ENCODE measurements at places on chromosomes 12 and 14.

DNA sequence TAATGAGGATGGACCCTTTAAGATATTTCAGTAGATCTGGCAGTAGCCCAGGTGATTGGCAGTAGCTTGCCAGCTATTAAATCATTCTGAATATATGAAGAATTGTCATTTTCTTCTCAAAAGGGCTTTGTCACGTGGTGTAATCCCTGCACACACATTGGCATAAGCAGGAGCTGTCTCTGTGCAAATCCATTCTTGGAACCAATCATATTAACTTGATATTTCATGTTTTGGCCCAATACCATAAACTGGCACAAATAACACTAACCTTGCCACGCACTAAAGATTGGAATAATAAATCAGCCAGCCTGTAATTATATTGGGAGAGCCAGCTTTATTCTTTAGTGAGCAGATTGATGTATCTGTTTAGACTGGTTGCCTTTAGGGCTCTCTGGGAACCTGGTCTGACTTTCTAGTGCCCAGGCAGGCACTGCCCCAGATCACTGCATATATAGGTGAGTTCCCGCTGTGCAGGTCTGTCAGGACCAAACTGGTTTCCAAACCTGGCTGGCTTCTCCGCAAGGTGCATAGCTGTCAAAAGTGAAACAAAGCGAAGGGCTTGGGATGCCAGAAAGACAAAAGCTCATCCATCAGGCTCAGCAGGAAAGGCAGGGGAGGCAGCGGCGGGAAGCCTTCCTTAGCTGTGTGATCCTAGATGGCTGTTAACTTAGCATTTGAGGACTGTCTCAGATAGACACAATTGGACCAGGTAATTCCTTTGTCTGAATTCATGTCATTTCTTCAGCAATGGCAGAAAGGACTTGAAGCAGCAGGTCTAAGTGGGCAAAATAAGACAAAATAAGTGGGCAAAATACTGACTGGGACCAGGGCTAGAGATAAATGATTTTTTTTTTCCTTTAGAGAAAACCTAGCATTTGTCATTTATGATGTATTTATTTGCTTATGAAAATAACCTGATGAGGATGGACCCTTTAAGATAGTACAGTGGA, 128.8 kb upstream of the DYRK2 start:
- DNase-seq = no peak

GRCh38 chr12:49342914-49343731, 3.6 kb upstream of the DNAJC22 start:
- DNase-seq = no peak

GRCh38 chr14:101098641-101099040, 195.1 kb upstream of the RTL1 start:
- no peak for DNase-seq

DNA sequence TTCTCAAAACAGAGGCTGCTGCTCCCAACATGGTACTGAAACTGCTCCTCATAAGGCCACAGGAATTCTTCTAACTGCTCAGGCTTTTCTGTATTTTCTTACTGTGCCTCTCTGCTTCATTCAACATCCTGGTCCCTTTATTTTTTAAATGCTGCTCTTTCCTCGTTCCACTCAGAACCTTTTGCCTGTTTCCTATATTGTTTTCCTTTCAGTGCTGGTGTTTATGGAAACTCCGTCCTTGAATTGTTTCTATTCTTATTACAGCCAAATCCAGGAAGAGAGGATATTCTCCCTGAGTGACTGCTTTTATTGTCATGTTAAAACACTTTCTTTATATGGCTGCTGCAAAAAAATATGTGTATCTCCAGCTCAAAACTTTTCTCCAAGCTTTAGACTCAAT, 173.0 kb upstream of the E2F7 start:
- no peak for DNase-seq

DNA sequence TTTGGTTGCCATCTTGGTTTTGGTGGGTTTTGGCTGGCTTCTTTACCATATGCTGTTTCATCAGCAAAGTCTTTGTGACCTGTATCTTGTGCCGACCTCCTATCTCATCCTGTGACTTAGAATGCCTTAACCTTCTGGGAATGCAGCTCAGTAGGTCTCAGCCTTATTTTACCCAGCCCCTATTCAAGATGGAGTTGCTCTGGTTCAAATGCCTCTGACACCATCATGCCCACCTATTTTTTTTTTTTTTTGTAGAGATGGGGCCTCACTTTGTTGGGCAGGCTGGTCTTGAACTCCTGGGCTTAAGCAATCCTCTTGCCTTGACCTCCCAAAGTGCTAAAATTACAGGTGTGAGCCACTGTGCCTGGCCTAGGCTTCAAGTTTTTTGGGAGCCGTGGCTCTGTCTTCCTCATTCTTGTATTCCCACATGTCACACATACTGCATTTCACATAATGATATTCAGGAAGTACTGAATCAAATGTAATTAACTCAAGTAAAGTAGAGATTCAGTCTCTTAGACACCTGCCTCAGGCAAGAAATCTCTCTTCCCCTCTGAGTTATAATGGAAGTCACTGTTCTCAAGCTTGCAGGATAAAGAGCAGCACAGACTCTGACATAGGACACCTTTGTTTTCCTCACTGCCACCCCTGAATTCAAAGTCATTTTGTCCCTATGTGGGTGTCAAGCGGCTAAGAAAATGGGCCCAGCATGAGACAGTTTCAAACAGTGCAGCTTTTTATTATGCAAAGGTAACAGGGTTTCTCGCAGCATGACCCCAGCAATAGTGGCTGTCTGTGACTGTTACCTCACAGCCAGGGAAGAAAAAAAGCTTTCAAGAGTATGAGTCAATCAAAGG, 159.0 kb downstream of the PTPN11 start:
- DNase-seq = no peak

DNA sequence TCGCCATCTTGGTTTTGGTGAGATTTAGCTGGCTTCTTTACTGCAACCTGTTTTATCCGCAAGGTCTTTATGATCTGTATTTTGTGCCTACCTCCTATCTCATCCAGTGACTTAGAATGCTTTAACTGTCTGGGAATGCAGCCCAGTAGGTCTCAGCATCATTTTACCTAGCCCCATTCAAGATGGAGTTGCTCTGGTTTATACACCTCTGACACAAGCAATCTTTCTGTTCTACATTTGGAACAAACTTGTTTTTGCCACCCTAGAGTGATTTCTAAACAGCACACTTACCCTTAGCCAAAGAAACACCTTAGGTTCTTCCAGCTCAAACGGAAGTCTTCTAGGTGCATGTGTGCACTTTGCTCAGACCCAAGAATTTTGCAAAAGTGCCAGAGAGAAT, 122.3 kb downstream of the CCDC60 start:
- no peak for DNase-seq

Measured in activated CD4-positive, alpha-beta T cell treated with anti-CD3 and anti-CD28 coated beads, Interleukin-2, amount 50 U/mL, for 16 hours (primary cell).